ENCODE measurements at places on chromosomes 11 and 22.

GRCh38 chr11:12717851-12718291, 43.6 kb downstream of the TEAD1 start:
- no peak for DNase-seq

DNA sequence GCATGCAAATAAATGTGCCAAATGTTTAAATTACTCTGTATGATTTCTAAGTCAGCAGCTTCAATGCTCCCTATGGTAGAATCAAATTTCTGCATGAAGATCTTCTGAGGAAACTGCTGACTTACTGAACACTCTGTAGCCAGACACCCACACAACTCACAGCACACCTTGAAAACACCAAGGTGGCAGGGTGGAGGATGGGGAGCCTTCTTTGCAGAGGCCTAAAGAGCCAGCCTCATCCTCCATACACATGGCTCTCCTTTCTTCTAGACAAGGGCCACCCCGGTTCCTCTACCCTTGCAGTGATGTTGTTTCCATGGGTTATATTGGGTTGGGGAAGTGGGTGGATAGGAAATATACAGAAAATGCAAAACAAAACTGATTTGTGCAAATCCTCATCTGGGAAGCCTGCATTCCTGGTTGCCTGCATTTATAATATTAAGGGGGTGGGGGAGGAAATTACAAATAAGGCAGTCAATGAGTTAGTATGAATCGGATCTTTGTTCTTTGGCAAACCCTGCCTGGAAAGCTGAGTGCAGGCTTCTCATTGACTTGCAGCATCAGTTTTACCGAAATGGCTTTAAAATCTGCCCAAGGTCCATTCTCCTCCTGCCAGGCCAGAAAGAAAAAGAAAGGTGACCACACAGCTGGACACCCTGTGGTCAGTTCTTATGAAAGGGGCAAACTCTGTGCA, 15.8 kb upstream of the ETS1 start:
- no peak for DNase-seq

- no peak for DNase-seq
Observed at GRCh38 chr11:124674571-124674970, 867 bp downstream of the SPA17 start.

GRCh38 chr11:130608287-130608686, 159.8 kb downstream of the ADAMTS15 start:
- DNase-seq, result no peak

DNA sequence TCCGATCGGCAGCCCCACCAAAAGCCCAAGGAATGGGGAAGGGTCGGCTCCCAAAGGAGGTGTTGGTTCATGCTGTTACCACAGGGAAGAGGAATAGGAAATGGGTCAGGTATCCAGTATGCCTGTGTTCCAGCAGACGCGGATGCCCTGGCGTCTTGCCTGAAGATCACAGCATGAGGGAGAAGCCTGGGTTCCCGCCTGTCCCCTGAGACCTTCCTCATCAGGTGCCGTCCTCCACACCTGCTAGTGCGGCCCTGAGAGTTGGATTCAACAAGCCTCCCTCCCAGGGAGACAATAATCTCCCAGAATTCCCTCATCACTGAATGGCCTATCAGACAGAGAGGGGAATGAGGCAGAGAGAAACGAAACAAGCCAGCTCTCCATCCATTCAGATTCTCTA, 92.2 kb downstream of the SPATA19 start:
- DNase-seq, result no peak

DNA sequence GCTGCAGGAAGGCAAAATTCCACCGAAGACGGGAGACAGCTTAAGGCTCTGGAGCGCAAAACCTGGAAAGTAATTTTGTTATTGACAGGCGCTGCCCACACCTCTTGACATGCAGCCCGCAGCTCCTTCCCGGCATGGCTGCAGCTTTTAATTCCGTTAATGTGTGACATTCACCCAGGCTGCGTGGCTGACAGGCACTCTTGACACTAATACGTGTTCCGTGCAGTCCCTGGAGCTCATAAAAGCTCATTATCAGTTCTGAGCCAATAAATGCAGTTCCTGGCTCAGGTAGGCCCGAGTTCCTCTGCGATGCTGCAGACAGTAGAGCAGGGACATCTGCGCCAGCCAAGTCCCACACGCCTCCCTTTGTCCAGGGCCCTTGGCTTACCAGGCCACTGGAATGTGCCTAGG, 34.8 kb downstream of the TSPAN18 start:
- no peak for DNase-seq

Data from AG09309 (cell line).